ENCODE measurements at places on chromosomes 11 and 22.

DNA sequence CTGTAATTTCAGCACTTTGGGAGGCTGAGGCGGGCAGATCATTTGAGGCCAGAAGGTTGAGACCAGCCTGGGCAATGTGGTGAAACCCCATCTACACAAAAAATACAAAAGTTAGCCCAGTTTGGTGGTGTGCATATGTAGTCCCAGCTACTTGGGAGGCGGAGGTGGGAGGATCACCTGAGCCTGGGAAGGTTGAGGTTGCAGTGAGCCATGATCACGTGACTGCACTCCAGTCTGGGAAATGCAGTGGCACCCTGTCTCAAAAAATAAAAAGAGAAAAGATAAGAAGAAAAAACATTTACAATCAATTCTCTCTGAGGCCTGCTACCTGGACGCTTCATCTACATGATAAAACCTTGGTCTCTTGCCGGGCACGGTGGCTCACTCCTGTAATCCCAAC lies 7.2 kb upstream of the CBL start:
- no peak for DNase-seq

GRCh38 chr11:71342951-71343827 lies 90.8 kb upstream of the SHANK2 start:
- no peak for DNase-seq

GRCh38 chr22:28500006-28500405 lies 179.6 kb downstream of the TTC28 start:
- DNase-seq, result no peak

GRCh38 chr11:36540998-36541397 lies 26.8 kb upstream of the RAG1 start:
- DNase-seq, result no peak

DNA sequence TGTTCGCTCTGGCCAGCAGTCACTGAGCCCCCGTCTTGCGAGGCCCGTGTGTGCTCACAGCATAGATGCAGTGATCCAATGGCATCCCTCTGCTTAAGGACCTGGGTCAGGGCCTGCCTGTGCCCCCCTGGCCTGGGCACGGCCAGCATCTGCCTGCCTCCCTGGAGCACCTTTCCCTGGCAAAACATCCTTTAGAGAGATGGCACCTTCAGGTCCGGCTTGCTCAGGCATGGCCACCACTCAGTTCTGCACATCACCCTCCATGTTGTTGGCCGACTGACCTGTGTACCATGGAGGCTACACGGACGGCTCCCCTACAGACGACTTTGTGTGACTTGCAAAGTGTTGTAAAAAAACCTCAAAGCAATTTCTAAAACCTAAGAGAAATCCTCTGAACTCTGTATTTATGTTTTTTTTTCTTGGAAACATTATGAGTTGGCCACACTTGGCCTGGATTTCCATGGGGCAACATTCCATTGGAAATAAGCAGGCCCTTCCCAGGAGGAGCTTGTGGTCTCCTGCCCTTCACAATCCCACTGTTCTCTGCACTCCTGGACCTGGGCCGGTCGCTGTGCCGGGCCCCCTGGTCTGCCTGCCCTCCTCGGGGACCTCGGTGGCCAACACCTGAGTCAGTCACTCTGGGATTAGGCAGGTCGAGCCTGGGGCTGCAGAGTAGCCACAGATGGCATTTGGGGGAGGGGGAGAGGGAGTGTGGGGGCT lies 592.4 kb downstream of the TBC1D22A start:
- no peak for DNase-seq

GRCh38 chr22:43848366-43849171 lies 13.7 kb downstream of the SULT4A1 start:
- no peak for DNase-seq

GRCh38 chr11:128130052-128130451 lies 457.3 kb downstream of the ETS1 start:
- DNase-seq, result no peak

- no peak for DNase-seq
Measured at GRCh38 chr11:120517390-120517761, 5.8 kb downstream of the GRIK4 start.

GRCh38 chr11:33830903-33831648 lies 56.8 kb upstream of the FBXO3 start:
- no peak for DNase-seq

GRCh38 chr11:72741849-72742512 lies 10.2 kb downstream of the ARAP1 start:
- DNase-seq, result no peak

DNA sequence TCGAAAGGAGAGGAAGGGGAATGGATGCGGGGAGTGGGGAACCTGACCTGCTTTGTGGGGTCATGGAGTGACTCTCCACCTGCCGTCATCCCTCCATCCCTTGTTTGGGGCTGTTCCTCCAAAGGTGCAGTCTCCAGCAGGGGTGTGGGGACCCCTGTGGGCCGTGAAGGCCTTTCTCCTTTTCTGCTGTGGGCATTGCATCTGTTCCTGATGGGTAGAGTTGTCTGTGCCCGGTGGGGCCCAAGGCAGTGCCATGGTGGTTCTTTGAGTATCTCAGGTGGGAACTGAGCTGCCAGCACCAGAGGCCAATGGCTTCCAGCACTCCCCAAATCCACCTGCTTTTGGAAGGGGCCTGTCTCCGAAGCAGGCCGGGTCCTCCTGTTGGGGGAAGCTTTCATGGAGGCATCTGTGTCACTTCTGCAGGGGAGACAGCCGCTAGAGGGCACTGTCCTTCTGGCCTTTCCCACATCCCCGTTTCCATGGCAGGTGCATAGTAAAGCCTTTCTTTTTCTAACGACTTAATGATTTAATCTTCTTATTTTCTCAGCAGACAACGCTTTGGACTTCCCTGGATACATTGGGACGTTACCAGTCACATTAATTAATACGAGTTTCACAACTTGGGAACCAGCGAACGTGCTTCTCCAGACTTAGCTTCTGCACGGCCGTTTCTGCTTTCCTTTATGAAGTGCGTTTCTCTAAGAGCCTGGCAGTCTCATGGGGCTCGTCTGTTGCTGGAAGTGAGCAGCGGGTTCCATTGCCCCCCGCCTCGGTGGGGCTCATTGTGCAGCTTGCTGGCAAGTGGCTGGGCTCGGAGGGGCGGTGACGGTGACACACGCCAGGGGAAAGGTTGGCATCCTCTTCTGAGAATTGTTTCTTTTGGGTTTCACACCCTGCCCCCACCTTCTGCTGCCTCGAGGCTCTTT lies 57.1 kb downstream of the PARVB start:
- peak; percentile 62 for DNase-seq

DNA sequence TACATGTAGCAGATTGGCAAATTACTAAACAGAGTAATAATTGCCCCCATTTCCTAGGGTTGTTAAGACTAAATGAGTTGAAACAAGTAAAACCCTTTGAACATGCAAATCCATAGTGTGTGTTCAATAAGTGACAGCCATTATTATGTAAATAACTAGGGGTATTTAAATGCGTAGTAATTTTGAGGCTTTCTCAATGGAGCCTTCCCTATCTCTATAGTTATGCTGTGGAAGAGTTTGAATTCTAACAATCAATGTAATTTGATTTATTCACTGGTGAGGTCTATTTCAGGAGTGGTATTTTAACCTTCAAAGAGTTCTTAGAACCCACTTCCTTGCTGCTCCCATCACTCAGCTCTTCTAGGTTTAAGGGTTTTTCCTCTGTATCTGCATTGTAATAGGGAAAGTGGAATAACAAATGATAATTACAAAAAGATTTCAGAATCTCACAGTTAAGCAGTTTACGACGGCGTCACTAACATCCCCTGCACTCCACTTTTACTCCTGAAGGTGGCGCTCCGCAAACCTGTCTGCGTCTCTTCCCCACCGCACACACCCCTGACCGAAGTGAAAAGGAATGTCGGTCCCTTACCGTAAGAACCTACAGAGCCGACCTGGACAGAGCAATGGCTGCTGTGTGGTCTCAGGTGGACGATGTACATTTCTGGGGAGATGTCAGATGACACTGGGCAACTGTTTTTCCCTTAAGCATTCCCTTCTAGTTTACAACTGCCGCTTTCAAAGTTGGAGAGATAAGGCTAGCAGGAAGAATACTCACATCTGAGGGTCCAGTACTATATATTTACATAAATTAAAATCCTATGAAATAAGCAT lies 80.8 kb downstream of the ZC3H12C start:
- peak; percentile 46 for DNase-seq

DNA sequence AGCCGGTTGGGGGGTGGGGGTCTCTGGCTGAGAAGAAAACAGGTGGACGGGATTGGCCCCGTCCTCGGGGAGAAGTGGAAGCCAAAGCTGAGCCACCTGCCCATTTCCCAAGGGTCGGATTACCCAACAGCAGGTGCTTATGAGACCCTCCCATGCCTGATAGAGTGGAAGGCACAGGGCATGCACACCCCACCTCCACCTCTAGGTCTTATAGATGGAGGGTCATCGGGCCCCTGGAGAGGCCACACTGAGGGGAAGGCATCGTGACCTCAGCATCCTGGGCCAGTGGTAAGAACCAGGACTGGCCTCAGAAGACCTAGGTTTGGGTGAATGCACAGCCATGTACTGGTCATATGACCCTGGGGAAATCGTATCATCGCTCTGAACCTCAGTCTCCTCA lies 85.9 kb downstream of the BUD13 start:
- DNase-seq, result no peak

GRCh38 chr11:5004424-5005274 lies 10.0 kb downstream of the OR51L1 start:
- DNase-seq, result no peak

GRCh38 chr11:103619938-103620337 lies 416.5 kb upstream of the DDI1 start:
- DNase-seq, result no peak

GRCh38 chr22:44549701-44550100 lies 51.7 kb upstream of the RTL6 start:
- DNase-seq, result no peak

DNA sequence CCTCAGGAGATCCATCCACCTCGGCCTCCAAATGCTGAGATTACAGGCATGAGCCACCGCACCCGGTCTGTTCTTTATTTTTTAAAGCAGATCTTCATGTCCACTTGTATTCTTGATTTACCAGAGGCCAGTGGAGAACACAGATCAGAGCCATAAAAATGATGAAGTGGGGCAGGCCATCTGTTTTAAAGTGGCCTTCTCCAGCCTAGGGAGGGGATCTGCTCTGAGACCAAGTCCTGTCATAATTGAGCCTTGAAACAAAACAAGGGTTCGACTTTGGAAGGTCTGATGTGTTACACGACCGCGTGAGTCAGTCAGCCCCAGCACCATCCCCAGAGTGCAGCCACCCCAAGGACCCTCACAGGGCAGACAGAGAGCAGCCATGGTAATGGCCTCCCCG lies 27.5 kb downstream of the ABCC8 start:
- DNase-seq, result no peak

GRCh38 chr22:27801616-27802345 lies at the start of gene MN1:
TSS of gene MN1 (minus strand) at chr22:27801756. CDS start at chr22:27800543, 1,213 bp downstream.
- no peak for DNase-seq

- no peak for DNase-seq
Measured at GRCh38 chr11:122287401-122287800, 171.4 kb upstream of the BLID start.
